ENCODE measurements at places on chromosomes 5 and 9.

DNA sequence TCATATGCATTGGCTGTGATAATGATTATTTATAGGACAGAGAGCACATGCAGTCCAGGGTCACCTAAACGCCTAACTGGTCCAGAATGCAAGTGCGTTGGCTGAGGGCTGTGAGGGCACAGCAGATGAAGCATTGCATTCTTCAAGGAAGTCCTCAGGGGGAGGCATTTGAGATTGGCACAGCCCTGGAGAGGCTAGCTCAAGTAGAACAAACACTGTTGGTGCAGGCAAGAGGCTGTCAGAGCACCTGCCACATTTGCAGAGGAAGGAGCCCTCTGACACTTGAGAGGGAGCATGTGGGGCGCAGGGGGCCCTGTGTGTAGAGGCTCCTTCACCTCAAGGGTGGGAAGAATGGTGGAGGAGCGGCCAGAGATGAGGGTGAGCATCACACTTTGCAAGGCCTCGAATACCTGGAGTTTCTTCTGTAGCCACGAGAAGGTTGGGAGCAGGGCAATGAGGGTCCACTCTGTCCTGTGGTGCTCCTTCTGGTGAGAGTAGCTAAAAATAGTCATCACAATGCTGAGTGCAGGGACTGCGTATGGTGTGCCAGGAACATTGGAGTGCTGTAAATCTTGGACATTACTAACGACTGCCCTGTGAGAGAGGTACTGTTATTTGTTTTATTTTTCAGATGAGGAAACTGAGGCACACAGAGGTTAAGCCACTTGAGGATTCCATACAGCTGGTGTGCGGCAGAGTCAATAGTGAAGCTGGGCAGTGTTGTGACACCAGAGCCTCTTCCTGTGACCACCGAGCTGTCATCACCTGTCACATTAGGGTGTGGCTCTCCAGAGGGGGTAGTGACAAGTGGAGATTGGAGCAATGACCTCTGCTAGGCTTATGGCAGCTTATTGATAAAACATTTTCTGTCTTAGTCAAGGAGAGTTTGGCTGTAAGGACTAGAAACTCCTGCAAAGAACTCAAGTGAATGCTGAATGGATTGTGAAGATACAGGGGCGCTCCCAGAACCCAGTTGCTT is 100.2 kb downstream of the PIP5K1B start:
- no peak for DNase-seq

DNA sequence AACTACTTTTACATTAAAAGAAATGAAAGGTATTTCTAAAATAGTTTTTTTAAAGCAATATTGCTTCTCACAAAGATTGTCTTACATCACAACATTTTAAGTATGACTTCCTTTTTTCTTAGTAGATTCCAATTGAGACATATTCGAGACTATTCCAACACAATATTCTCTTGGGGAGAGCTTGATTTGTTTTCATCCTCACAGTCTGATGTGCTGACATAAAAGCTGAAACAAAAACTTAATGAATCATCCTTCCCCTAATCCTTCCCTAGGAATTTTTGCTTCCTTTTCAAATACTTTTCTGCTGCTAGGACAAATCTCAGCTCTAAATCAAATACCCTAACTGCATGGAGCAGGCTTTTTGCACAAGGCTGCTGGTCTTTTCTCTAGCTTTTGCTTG is 245.8 kb upstream of the MAP3K1 start:
- no peak for DNase-seq

DNA sequence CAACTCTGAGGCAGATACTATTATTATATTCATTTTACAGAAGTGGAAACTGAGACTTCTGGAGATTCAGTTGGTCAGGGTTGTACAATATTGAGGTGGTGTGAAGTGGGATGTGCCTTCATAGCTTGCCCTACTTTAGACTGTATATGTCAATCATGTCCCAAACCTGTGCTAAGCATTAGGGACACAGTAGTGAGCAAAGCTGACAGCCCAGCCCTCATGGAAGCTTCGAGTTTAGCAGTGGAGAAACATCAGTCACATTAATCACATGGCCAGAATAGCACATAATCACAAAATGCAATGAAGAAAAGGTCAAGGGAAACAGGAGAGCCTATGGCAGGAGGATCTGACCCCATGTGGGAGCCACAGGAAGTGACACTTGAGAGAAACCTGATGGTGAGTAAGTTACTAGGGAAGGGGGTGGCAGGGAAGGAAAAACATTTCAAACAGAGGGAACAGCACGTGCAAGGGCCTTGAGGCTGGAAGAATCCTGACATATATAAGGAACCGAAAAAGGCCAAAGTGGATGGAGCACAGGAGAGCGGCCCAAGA is 20.5 kb upstream of the RALGPS1 start:
- no peak for DNase-seq

DNA sequence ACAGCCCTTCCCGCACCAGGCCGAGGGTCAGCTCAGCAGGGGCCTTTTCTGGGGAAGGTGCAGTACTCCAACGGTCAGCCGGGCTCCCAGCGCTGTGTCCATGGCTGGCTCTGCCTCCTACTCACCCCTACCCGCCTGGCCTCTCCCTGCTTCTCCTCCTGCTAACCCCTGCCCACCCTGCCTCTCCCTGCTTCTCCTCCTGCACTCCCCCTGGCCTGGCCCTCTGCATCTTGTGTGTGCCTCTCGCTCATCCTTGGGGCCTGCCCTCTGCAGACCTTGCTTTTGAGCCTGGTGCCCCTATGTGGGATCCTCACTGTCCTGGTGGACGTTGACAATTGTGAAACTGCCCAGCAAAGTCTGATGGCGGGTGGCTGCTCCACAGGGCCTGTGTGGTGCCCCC is 274.6 kb upstream of the IRX2 start:
- DNase-seq: no peak

- DNase-seq: no peak
Measured at GRCh38 chr5:72145348-72145747, 38.1 kb downstream of the MAP1B start.

DNA sequence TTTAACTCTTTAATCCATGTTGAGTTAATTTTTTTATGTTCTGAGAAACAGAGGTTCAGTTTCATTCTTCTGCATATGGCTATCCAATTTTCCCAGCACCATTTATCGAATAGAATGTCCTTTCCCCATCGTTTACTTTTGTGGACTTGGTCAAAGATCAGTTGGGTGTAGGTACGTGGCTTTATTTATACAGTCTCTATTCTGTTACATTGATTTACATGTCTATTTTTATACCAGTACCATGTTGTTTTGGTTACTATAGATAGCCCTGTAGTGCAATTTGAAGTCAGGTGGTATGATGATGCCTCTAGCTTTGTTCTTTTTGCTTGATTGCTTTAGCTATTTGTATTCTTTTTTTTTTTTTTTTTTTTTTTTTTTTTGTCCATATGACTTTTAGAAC is 462.0 kb downstream of the HTR1A start:
- DNase-seq: no peak
